ENCODE measurements at places on chromosomes 2 and 18.

GRCh38 chr2:199902486-199903110, 8.5 kb upstream of the C2orf69 start:
- DNase-seq = no peak

DNA sequence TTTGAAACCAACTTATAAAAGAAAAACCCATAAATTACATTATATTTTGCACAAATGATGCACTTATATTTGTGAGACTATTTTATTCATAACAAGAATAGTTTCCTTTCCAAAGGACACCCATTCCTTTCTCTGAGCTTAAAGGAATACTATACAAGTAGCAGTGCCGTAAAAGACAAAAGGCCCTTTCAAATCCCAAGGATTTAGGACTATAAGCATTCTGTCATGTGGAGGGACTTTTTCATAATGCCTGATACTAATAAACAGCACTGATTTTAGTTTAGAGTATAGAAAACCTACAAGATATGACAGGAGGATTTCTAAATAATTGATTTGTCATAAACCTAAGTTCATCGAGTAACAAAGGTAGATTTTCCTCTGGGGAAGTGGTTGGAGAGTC, 1134.2 kb upstream of the ZEB2 start:
- DNase-seq = no peak

DNA sequence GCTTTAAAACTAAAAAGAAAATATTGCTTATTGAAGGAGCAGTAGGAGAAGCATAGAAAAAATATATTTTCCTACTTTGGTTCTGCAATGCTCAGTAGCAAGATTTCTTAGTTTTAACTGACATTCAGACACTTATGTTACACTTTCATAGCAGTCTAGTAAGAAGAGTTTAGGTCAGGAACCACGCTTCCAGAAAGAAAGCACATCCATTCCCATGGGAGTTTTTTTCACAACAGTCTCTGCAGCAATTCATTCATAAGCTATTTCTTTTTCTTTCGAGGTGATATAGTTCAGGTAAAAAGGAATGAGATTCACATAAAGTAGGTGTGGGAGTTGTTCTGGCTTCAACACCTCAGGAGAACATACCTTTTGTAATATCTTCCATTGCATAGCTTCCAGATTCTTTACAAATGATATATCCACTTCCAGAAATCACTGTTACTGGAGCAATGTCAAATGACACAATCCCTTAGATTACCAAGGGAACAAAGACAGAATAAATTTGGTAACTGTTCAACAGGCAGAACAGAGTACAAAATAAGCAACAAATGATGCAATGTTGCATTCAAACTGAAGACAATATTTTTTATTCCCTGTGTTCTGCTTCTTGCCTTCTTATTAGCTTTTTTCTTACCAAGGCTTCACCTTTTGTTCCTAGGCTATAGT, 95.2 kb upstream of the GULP1 start:
- no peak for DNase-seq

DNA sequence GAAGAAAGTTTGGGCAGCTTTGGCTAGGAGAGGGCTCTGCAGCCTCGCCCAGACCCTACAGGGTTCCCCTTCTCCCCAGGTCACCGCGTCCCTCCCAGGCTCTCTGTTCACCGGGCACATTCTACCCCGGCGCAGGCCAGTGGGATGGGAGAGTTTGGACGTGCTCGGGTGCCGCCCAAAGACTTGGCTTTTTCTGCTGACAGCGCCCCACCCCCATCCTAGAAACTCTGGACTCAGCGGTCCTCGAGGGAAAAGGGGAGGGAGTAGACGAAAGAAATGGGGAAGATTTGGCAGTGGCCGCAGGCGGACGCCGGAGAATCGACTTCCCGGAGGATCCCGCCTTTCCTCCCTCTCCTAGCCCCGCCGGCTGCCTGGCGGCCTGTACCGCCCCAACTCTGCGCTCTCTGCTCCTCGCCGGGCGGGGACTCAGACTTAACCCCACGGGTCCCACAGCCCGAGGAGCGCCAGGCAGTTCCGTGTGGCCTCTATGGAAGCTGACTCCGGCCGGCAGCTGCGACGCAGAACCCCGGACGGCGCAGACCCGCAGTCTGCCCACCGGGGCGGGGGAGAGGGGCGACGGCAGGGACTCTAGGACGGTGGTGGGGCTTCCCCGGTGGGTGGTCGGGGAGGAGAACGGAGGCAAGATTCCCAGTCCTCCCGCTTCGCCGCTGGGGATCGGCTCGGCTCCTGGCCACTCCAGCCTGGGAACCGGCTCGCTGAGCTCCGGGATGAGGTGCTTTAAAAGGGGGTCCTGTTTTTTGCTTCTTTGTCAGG, 863 bp upstream of the SIX2 start:
- DNase-seq = no peak

- no peak for DNase-seq
Measured at GRCh38 chr18:75830828-75831227, 403.3 kb upstream of the SMIM21 start.

- no peak for DNase-seq
Measured at GRCh38 chr18:73261243-73261642, 393.5 kb upstream of the NETO1 start.

DNA sequence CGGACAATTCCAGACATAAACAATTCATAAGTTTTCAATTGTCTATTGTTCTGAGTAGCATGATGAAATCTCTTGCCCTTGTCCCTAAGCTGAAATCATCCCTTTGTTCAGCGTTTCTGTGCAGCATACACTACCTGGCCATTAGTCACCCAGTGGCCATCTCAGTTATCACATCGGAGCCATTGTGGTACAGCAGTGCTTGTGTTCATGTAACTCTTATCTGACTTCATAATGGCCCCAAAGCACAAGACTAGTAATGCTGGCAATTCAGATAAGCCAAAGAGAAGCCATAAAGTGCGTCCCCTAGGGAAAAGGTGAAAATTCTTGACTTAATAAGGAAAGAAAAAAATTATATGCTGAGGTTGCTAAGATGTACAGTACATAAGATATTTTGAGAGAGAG, 127.2 kb downstream of the FHOD3 start:
- no peak for DNase-seq

GRCh38 chr2:189337656-189338055, 103.6 kb upstream of the WDR75 start:
- DNase-seq = no peak

DNA sequence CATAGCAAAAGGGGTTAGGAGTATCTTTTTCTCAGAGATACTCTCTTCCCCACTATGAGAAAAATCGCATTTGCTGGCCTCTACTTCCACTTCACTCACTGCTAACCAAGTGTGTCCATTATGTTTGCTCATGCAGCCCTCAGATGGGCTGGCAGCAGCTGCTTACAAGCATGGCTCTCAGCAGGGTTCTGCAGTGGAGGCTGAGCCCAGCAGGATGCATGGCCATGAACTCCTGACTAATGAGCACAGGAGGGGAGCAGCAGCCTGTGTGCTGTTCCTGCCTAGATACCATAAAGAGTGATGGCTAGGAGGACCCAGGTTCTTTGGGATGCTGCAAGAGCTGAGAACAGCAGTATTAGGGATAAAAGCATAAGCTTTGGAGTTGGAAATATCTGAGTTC, 316.9 kb upstream of the THSD7B start:
- DNase-seq = no peak

DNA sequence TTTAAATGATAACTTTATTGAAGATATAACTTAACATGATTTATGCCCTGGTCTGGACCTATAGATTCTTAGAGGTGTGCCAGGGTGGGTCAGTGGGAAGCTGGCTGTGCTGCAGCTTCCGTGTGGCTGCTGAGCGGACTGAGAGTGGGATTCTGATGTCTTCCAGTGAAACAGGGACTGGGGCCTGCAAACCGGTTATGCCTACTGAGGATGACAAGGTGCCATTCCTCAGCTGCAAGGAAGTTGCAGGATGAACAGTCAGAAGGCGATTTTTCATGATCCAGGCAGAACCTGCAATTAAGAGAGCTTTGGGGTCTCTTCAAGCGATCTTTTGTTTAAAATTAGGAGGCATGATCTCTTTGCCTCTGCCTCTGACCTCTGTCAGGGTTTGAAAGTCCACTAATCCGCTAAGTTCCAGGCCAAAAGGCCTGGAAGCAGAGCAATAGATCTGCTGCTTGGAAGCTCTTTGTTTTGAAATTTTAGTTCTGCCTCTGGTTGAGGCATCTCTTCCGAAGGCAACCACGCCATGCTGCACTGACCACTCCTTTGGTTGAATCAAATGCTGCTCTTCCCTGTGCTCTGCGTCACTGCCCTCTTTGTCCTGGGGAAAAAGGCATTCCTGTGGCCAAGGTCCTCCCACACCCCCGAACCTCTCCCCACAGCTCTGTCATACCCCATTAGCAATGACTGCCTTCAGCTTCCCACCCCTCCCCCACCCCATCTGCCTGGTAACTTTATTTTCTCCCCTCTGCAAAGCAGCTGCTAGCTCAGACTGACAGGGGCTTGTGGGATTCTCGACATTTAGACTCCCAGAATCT, 2.0 kb downstream of the TMEM169 start:
- no peak for DNase-seq

GRCh38 chr2:24707143-24707542, 86.0 kb downstream of the PTRHD1 start:
- no peak for DNase-seq

GRCh38 chr2:30441023-30441422, 6.0 kb upstream of the LCLAT1 start:
- DNase-seq = no peak

DNA sequence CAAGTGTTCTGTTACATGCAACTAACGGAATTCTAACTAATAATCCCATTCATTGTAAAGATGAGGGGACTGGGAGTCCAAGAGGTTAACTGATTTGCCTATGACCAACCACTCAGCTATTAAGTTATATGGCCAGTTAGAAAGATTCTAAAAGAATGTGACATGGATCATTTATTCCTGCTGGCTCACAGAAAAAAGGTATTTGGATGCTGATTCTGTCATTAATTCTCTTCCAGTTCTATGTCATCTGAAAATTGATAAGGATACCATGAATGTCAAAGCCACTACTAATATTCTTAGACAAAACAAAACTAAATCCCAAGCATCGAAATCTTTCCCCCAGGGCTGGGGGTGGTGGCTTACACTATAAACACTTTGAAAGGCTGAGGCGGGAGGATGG, 41.2 kb upstream of the GORASP2 start:
- no peak for DNase-seq

- DNase-seq = no peak
Measured at GRCh38 chr18:35389095-35389618, 12.0 kb upstream of the ZNF396 start.

- DNase-seq = no peak
Measured at GRCh38 chr2:6442252-6442985, 423.3 kb downstream of the CMPK2 start.

GRCh38 chr2:3422161-3422779, 42.8 kb downstream of the TRAPPC12 start:
- no peak for DNase-seq

- no peak for DNase-seq
Measured at GRCh38 chr2:225010804-225011203, 31.5 kb downstream of the DOCK10 start.

- no peak for DNase-seq
Measured at GRCh38 chr2:240832921-240833494, 13.0 kb upstream of the KIF1A start.

- no peak for DNase-seq
Measured at GRCh38 chr2:39216346-39217191, 27.2 kb downstream of the CDKL4 start.

GRCh38 chr2:239273280-239274234, 127.3 kb downstream of the HDAC4 start:
- DNase-seq = no peak

DNA sequence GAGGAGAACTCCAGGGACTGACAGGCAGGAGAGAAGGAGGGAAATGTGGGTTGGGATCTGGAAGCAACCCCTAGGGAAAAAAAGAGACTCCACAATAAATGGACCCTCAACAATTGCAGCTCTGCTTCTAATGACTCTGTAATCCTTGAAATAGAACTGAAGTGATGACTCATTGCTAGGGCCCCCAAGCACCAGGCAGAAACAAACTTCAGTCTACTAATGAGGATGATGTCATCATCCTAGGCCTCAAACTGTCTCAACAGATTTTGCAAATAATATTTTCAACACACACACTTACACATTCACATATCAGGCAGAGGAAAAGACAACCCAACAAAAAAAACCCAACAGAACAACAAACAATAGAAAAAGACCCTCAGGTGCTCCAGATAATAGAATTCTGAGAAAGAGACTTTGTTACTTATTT, 143.3 kb downstream of the HDAC4 start:
- DNase-seq = no peak

GRCh38 chr2:241509155-241509784, 886 bp upstream of the STK25 start:
- DNase-seq = no peak

DNA sequence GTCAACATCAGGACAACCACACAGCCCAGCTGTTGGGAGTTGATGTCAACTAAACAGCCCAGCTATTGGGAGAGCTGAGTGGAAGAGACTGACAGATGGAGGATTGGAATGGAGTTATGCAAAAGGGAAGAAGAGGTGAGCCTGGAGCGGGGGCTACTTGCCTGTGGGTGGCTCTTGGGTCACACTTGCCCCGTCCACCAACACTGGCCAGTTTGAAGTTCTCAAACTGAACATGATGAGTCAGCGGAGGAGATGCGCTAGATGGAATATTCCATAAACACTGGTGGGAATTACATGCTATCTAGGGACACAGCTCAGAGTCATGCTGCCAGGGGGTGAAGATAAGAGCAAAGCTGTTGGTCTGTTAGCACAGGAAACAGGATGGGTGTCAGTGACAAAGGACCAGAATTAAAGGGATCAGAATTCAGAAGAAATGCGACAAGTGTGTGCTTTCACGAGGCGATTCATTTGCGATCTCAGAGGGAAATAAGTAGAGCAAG, 33.2 kb upstream of the AGAP1 start:
- DNase-seq = no peak

DNA sequence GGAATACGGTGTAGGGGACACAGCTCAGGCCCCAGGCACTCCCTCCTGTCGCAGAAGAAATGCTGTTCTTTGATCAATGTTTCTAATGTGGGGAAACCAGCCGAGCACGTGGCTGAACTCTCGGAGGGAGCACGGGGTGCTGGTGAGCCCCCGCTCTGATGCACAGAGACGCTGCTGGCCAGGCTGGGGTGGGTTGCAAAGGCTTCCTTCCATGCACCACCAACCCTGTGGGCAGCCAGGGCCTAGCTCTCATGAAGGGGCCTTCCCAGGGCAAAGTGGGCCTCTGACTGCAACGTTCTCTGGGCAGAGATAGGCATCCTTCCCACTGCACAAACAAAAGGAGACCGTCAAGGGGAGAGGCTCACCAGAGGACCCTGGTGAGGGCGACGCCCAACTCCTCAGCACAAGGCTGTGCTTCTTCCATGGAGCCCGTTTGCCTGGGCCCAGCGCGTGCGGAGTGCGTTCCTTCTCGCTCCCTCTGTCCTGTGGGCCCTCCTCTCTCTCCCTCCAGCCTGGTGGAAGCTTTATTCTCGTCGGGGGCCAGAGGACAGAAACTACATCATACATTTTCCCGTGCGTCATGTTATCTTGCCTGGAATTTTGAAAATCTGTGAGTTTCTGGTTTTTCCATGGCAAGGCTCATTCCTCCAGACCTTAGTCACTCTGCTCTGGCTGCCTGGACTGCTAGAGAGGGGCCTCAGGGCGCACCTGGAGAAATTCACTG, 61.1 kb upstream of the SP3 start:
- DNase-seq = no peak

Data from caudate nucleus (tissue), 63 donors.